ENCODE measurements at places on chromosomes 6 and 20.

GRCh38 chr6:138576313-138576712, 77.0 kb upstream of the NHSL1 start:
- DNase-seq: no peak

- DNase-seq: no peak
These were observed 6.7 kb downstream of the BCLAF1 start for GRCh38 chr6:136282906-136283305.

GRCh38 chr20:15528391-15529111, 1044.7 kb downstream of the KIF16B start:
- no peak for DNase-seq

DNA sequence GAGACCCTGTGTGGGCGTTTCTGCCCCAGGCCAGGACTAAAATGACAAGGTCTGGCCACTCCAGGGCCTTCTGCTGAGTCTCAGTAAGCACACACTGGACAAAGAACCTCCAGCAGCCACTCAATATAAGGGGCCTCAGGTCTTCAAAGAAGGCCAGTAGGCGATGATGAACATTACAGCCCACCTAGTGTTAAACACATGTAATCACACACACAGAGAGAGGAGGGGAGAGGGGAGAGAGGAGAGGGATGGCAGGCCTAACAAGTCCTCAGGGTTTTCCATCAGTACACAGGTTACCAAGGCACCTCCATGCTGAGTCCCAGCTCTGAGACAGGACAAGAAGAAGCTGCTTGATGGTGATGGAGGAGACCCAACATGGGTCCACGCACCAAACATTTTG, 325.6 kb downstream of the PTPRT start:
- DNase-seq: no peak

GRCh38 chr6:105753620-105754211, 332.4 kb upstream of the PRDM1 start:
- no peak for DNase-seq

GRCh38 chr6:13528232-13528631, 40.8 kb upstream of the GFOD1 start:
- no peak for DNase-seq

DNA sequence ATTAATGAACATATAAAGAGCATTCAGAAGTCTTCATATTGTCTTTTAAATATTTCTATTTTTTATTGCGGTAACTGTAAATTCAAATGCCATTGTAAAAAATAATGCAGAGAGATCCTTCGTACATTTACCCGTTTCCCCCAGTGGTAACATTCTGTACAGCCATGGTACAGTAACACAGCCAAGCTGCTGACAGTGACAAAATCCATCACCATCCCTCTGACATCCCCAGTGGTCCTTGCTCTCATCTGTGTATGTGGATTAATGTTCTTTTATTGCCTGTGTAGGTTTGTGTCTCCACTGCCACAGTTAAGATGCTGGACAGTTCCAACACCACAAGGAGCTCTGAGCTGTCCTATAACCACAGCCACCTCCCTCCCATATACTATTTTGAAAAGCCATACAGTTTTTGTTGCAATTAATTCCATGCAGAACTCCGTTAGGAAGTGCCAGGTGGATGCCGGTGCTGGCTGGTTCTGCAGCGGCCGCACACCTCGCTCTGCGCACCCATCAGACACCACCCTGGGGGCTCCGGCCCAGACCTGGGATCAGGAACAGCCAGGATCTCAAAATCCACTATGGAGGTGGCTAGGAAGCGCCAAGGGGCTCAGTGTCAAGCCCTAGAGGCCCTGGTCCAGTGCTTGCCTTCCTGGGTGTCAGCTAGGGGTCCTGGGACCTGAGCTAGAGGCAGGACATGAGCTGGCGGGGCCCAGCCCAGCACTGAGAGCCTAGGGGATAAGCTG, 93.1 kb upstream of the PMEPA1 start:
- DNase-seq: no peak

DNA sequence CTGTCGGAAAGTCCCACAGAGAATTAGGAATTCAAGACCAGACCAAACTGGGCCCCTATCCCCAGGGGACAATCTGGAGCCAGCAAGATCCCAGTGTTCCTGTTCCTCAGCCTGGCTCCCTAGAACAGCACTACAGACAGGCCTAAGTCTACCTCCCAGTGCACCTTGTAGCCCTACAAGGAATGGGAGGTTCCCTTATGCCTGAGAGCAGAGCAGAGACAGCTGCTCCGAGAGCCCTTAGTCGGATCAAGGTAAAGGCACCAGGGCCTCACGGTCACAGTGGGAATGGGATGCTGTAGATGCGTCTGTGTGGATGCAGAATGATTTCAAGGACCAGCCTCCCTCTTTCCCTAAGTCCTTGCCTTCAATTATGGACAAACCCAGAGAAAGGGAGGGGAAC, 204.5 kb upstream of the STXBP5 start:
- no peak for DNase-seq

DNA sequence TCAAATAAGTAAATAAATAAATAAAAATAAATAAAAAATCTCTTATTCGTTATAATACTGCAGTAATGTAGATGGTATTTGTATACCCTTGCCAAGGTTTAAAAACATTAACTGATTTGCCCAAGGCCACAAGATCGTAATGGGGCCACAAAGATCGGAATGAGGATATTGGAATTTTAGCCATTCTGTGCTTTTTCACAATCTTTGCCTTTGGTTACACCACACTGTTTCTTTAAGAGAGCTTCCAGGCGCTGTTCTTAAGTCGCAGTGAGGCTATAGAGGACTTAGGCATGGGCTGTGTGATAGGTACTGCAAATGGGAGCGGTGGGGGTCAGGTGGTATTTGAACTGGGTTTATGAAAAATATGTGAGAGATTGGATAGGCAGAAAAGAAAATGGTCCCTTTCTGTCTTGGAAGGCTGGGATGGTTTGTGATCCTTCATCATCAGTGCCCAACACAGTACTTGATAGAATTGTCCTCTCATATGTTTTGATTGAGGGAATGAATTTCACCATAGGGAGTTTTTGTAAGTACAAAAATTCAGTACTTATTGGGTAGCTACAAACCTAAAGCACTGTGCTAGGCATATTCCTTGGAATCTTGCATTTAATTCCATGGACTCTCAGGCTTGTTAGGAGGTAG, 1.4 kb downstream of the NUS1 start:
- DNase-seq: no peak

DNA sequence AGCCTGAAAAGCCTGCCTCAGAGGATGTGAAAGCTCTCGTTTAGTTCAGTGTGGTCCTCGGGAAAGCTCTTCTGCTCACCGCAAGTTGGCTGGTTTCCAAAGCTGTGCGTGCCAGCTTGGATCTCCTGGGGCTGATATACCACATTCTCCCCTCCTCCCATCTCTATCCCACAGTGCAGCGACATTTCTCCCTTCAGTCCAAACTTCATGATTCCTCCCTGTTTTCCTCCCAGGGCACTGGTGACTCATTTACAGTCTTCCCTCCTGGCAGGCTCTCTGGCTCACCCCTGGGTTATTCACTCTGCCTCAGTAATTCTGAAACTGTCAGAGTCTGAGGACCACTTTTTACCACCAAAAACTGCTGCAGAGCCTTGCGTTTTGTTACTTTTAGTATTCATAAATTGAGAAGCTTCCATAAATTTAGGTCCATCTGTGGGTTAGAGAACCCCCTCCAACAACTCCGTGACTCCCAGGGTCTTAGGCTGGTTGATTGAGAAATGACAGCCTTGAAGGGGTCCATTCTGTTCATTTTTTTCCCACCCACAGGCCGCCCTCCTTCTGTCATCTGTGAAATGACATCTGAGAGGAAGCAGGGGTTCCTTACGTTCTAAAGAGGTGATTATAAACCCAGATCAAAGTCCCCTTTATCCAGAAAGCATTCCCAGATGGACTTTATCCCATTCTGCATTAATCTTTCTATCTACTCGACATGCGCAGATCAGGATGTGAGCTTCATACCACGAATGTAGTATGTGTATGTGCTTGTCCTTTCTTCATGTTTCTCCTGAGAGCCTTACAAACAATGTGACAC, 6.1 kb downstream of the TRIM10 start:
- DNase-seq: no peak

DNA sequence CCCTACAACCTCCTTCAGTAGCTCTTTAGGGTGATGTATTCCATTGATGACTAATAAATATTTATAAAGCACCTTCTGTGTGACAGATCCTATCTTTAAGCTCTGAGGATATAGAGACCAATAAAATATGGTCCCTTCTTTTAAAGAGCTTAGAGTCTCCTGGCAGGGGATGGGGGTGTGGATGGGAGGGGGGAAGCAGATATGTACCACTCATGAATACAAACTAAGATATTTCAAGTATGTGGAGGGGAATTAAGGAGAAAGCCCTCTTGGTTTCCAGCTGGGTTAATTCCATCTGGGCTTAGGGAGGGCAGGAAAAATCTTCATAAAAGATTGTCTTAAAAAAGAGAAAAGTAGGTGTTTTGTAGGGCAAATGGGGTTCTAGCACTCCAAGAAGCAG, 21.6 kb upstream of the FBXO9 start:
- DNase-seq: no peak

DNA sequence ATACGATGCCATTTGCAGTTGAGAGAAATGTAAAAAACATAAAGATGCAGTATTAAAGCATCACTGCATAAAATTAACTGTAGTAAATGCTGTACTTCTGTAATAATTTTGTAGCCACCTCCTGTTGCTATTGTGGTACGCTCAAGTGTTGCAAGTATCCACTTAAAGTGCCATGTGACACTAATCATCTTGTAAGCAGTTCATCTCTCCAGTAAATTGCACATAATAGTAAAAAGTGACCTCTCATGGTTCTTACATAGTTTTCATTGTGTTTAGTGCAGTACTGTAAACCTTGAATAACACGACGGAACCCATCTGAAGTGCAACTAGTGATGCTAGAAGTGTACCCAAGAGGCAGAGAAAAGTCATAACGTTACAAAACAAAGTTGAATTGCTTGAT, 190.1 kb upstream of the VGLL2 start:
- DNase-seq: no peak

GRCh38 chr6:55667341-55667740, 88.3 kb upstream of the HMGCLL1 start:
- DNase-seq: no peak

DNA sequence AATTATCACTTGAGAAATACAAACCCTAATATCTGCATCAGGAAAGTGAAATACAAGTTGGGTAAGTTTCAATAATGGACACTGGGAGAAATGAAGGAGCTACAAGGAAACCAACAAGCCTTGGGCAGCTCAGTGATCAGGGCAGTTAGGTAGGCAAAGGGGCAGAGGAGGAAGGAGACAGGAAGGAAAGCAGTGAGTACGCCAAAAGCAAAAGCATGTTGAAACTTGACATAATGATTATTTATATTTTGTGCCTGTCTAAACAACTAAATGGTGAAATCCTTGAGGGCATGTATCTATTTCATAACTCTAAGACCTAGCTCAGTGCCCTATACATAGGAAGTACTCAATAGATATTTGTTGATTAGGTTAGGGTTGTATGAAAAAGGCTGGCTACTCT, 23.3 kb downstream of the PXT1 start:
- DNase-seq: no peak

GRCh38 chr6:37862430-37862829, 42.9 kb downstream of the ZFAND3 start:
- DNase-seq: no peak

DNA sequence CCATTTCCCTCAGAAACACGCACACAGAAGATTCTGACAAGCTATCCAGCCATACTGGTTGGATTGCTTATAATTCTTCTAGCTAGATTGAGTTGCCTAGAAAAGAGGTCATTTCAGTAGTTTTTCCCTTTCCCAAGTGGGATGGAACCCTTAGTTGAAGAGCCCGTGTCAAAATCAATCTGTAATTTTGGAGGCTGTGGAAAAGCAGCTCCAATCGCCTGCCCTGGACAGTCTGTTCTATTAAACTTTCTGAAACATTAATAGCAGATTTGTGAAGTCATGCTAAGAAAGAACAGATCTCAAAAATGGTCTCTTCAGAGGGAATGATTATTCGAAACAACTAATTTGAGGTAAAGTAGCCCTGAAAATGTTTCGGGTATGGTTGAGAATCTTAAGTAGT, 29.3 kb downstream of the TMEM200A start:
- DNase-seq: no peak

DNA sequence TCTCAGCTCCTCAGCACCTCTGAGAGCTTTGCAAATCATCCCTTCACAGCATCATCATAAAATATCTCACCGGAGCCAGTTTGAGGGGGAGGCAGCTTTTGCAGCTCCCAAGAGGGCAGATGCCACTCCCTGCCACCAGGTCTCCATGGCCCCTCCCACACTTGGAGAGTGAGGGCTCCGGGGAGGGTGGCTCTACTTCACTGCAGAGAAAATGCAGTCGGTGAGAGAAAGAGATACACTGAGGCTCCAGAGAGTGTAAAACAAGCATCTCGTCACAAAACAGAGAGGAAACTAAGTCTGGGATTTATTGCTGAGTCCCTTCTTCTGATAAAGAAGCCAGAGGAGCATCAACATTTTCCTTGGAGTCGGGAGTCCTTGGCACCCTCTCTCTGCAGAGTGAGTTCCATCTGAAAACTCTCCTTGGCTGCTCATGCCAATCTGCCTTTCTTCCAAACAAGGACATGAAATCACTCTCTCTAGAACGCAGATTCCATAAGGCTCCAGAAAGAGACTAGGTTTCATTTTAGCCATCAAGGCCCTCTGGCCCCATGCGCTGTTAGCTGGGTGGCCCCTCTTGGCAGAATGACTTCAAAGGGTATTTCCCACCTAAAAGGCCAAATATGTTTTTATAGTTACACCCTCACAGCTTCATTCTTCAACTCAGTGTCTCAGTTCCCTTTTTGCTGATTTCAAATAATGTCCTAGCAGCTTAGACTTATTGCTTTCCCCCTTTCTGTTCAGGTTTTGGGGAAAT, 70.6 kb upstream of the F13A1 start:
- DNase-seq: no peak

- DNase-seq: no peak
These were observed 174.9 kb downstream of the CD109 start for GRCh38 chr6:73870907-73871306.

GRCh38 chr6:15287670-15288375, 42.0 kb downstream of the JARID2 start:
- DNase-seq: no peak

GRCh38 chr6:34875292-34876213, 12.3 kb downstream of the TAF11 start:
- DNase-seq: no peak

- no peak for DNase-seq
These were observed 109.3 kb downstream of the IPCEF1 start for GRCh38 chr6:154247119-154247861.

- DNase-seq: no peak
These were observed 234.0 kb upstream of the MARCKS start for GRCh38 chr6:113623129-113623528.

- DNase-seq: no peak
These were observed 24.5 kb downstream of the TOX2 start for GRCh38 chr20:43938932-43939761.

DNA sequence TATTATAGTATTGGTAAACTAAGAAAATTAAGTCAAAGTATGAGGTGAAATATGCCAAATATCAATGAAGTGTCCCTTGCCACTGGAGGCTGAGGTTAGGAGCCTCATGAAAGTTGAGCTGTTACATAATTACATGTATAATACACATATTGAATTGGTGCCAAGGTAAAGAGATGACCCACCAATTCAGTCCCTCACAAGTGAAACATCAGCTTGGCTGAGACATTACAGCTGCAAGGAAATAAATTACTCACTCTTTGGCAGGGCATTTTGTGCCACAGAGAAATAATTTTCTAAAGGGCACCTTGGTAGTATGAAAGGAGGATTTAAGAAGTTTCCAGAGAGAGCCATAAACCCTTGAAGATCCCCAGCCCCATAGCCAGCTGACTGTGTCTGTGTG, 127.4 kb downstream of the ADGRG6 start:
- no peak for DNase-seq

GRCh38 chr20:26167499-26167898, 470.8 kb upstream of the ZNF337 start:
- no peak for DNase-seq

Data from activated CD4-positive, alpha-beta T cell treated with anti-CD3 and anti-CD28 coated beads for 4 hours (primary cell).